ENCODE measurements at places on chromosomes 3 and 15.

- DNase-seq: no peak
These were observed 83.7 kb downstream of the CMSS1 start for GRCh38 chr3:99901200-99901926.

GRCh38 chr3:138187296-138188012 lies at the start of gene ARMC8:
ARMC8 (plus strand) TSS chr3:138187301; CDS start chr3:138187555, 254 bp downstream.
- no peak for DNase-seq

- peak; percentile 42 for DNase-seq
These were observed 84.4 kb downstream of the SEMA5B start for GRCh38 chr3:122942937-122943827.

GRCh38 chr3:130839813-130840212 lies 54.1 kb upstream of the ATP2C1 start:
- no peak for DNase-seq

- no peak for DNase-seq
These were observed 110.1 kb downstream of the MAP2K5 start for GRCh38 chr15:67652586-67652985.

DNA sequence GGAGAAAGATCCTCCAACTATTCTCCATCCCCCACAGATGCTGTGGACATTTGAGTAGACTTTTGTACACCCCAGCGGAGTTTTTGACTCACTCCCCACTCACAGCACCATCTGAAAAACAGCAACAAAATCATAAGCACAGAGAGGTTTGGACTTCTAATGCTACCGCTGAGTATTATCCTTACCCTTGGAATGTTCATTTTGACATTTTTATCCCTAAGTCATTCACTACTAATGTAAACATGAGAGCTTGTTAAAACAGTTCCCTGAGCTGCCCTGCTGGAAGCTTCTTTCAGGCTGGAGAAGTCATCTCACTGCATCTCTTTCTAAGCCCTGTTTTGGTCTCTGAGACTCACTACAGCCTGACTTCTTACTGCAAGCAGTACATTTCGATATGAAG lies 1045.9 kb downstream of the MCTP2 start:
- no peak for DNase-seq

DNA sequence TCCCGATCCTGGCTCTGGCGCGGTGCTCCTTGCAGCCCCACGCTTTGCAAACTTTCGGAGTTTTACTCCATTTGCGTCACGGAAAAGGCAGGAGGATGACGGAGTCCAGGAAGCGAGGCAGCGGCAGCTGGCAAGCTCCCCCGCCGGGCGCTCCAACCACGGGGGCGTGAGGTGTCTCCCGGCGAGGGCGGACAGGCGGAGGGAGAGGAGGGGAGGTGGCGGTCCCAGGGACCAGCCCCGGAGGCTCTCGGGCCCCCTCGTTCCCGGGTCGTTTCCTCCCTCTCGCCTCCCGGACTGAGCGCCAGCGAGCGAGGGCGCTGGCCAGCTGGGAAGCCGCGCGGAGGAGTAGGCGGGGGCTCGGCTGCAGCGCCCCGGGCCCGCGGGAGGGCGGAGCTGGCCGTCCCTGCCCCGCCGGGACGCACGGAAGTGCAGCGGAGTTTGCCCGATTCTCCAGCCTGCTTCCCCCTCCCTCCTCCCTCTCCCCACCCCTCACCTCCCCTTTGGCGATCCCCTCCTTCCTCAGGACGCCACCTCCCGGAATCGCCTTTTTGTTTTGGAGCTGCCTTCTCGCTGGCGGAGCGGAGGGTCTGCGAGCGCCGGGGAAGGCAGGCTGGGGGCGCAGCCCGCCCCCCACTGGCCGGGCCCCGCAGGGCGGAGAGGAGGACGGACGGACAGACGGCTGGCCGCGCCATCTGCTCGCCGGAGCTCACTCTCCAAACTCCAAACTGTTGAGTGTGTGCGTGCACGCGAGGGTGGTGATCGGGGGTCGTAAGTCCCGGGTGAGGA lies at the start of gene SNX33:
TSS of gene SNX33 (plus strand) at position 543 of the 786 bp plus-strand sequence. CDS start 1,191 bp downstream, outside the sequence.
- DNase-seq: peak; percentile 69

DNA sequence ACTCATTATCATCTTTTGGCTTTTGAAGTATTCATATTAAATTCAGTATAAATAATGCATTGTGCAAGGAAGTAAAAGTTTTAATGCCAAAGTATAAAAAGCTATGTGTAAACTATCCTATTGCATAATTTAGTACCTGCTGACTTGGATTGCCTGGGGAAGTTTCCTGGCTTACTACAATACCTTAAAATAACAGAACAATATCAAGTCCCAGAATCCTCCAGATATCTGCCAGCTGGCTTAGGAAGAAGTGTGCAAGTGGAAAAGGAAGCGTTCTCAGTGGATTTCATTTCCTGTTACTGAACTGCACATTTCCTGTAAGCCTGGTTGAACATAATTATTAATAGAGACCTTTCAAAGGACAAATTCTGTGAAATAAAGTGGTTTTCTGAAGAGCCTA lies 236.7 kb downstream of the ADAMTSL3 start:
- no peak for DNase-seq

DNA sequence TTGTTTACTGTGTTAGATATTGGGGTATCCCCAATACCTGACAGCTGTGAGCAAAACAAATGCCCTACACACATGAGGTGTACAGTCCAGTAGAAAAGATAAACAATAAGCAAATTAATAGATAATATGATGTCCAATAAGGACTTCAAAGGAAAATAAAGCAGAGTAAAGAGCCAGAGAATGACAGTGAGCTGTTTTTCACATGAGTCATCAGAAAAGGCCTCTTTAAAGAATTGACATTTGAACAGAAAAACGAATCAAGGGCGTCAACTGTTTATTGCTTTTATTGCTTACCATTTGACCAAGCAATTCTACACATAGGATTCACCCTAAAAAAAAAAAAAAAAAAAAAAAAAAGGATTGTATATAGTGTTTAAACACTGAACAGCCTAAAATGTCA lies 96.6 kb upstream of the FLNB start:
- DNase-seq: no peak

DNA sequence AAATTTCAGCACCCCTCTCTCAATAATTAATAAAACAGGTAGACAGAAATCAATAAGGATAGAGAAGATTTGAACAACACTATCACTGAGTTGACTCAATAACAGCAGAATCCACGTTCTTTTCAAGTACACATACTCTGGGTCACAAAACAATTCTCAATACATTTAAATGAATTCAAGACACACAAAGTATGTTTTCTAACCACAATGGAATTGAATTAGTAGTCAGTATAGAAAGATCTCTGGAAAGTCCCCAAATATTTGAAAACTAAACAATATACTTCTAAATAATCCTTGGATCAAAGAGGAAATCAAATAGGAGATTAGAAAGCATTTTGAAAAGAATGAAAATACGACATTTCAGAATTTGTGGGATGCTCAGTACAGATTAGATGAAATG lies 40.0 kb downstream of the TKT start:
- no peak for DNase-seq

- no peak for DNase-seq
These were observed 97.9 kb upstream of the NANOGP8 start for GRCh38 chr15:35182841-35183479.

All from right renal cortex interstitium (tissue), 3 donors.